ENCODE measurements at places on chromosomes 16 and 17. TPM values are rescaled to one million over a fixed set of nuclear protein-coding genes. Genes with fewer than 3 reads are reported as not detected.

The ALKBH5 gene
- total RNA-seq = 57.5 TPM

The SYT17 gene
- 9.8 TPM for total RNA-seq

The PYY gene
- not detected for total RNA-seq

The COX4I1 gene
- total RNA-seq = 790 TPM

The PRDM7 gene
- 0.03 TPM for total RNA-seq

The IL4R gene
- 42.6 TPM for total RNA-seq

The ALOX12B gene
- total RNA-seq = 0.67 TPM

The DHX58 gene
- total RNA-seq = 0.62 TPM

The SLC12A3 gene
- not detected for total RNA-seq

The UQCRC2 gene
- 157 TPM for total RNA-seq
